ENCODE measurements at places on chromosomes 5 and 9.

GRCh38 chr5:145752947-145753346 lies 82.2 kb downstream of the PRELID2 start:
- DNase-seq, result no peak

- no peak for DNase-seq
Observed at GRCh38 chr9:23005156-23005555, 558.5 kb downstream of the DMRTA1 start.

- no peak for DNase-seq
Observed at GRCh38 chr9:130172161-130172857, at the start of gene NCS1. Gene NCS1, plus strand, starts transcription at chr9:130172404. Its CDS starts 260 bp downstream, at chr9:130172664.

GRCh38 chr5:94693043-94693822 lies 74.8 kb downstream of the SLF1 start:
- peak; percentile 1 for DNase-seq

DNA sequence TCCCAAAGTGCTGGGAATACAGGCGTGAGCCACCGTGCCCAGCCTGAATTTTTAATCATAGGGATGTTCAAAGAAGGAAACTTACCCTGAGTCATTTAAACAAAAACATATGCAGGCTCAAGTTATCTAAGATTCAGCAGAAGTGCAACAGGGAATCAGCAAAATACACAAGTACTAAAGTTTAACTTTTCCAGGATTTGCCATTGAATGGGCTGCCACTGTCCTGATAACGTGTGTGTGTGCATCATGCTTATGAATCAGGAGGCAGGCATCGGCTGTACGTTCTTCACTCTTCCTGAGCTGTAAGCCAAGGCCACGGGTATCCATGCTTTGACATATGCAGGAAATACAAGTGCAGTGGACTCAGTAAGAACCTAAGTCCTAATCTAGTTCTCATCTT lies 48.8 kb upstream of the FST start:
- DNase-seq, result no peak

- DNase-seq, result no peak
Observed at GRCh38 chr9:27888661-27889295, 315.5 kb upstream of the C9orf72 start.

DNA sequence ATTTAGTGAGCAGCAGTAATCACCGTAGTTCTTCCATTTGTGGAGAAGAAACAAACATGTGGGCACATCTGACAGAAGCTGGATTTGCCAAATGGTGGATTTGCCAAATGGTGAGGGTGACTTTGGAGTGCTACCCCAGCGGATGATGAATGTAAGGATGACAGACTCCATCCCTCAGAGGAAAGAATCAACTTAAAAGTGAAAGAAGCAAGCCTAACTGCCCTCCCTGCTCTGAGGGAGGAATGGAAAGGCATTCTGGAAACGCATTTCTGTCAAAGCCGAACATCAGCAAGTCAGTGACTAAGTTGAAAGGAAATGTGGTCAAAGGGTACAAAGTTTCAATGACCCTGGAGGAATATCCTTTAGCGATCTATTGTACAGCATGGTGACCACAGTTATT lies 143.5 kb downstream of the GPBP1 start:
- DNase-seq, result no peak

GRCh38 chr5:167759057-167759821 lies 532.2 kb upstream of the WWC1 start:
- no peak for DNase-seq

DNA sequence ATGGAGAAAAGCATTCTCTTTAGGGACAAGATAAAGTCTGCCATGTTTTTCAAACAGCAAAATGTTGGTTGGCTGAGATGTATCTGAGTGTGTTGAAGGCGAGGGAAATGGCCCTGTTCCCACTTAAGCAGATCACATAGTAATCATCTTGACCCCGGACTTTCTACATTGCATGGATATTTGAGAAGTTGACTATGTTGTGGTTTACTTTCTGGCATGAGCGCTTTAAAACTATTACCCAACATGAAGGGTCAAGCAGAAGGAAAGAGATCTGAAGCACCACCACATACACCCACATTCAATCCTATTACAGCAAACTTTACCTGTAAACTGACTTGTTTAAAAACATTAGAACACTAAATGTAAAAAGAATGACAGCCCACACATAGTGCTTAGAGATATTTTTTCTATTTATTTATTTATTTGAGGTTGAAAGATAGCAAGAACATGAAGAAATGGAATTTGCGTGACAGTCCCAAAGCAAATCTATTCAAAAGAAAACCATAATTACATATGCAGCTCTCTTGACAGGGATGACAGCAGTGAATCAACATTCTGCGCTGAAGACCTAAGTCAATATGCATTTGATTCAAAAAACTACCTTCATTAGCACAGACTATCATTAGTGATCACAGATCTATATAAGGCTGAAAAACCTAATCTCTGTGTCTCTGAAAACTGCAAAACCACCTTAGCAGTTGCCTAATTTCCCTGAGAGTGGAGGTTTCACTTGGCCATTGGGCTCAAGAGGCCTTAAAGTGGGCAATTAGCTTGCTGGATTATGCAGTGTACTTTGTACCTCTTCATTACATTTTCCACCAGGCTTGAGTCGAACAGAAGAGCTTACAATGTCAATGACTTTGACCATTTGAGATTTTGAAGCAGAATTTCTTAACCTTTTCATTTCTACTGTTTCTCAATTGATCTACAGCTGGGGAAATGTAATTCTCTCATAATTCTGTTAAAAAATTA lies 195.0 kb downstream of the PDE4D start:
- DNase-seq, result no peak

GRCh38 chr5:80243567-80243966 lies 12.3 kb downstream of the SERINC5 start:
- no peak for DNase-seq

DNA sequence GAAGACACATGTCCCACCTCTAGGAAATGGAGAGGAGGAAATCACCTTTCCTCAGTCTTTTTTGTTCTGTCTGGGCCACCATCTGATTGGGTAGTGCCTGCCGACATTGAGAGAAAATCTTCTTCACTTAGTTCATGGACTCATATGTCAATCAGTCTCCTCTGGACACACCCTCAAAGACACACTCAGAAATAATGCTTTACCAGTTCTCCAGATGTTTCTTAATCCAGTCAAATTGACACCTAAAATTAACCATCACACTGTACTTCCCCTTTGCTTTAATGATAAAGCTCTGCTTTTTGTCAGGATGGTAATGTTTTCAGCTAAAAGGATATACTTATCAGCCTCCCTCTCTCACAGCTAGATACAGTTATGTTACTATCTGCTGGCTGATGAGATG lies 267.3 kb downstream of the CD180 start:
- DNase-seq, result no peak

DNA sequence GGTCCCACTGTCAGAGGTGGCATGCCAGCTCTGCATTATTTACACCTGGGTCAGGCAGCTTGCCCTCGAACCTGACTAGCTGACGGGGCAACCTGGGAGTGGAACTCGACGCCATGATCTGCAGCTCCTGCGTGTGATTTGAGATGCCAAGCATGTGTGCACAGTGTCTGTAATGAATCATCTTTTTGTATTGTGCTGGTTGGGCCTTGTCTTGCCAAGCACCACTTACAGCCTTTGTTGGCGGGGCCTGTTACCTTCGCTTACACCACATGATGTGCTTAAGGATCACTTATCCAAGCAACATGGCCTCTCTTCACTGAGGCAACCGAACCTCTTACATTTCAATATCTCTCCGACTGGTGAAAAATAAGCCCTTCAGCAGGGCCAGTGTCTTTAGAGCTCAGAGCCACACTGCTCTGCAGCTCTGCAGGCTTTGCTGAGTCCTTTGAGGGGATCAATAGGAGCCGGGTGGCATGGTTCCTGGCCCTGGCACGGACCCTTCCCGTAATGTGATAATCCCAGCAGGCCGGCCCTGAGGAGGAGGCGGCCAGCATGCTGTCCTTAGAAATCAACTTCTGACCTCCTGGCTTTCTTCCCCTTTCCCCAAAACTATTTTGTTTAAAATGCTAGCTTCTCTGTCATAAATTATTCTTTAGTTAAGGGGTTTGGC lies 297.7 kb upstream of the CD180 start:
- DNase-seq, result no peak

GRCh38 chr5:103373597-103374472 lies 115.3 kb downstream of the MACIR start:
- DNase-seq, result no peak

GRCh38 chr5:88860501-88860900 lies 22.5 kb downstream of the MEF2C start:
- DNase-seq, result no peak

DNA sequence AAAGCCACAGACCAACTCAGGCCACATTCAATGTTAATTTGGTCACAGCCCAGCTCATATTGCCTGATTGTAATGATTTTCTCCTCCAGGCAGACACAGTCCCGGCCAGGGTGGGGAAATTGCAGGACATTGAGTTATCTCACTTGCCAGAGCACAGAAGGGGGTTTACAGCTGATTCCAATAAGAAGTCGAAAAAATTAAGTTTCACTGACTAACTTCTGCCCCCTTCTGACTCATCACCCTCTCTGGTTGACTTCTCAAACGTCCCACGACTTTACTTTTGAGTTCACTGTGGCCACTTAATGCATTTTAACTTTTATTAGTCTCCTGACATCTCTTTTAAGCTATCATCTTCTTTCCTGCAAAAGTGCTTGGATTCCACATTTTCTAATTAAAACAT lies 321.4 kb upstream of the WWC1 start:
- DNase-seq, result no peak

- DNase-seq, result no peak
Observed at GRCh38 chr5:16025681-16026080, 153.9 kb downstream of the MARCHF11 start.

DNA sequence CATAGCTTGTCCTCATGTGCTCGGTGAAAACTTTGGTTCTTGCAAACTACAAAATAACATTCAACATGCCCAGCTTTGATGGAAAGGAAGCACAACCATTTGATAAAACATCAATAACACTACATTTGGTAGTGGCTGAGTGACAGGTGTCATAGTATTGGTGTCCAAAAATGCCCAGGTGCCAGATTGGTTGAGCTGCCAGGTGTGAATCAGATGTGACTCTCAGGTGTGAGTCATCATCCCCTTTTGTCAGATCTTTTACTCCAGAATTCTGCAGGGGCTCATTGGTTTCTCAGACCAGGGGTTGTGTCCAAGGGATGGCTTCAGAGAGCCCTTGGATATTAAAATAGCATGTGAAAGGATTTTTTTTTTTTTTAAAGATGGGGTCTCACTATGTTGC lies 22.5 kb upstream of the POMT1 start:
- DNase-seq, result no peak
